Mesendoderm (in vitro differentiated cells): ENCODE measurements at places on chromosomes 7 and 10.

GRCh38 chr7:51077987-51078370 is 238.6 kb downstream of the COBL start:
- no peak for DNase-seq

DNA sequence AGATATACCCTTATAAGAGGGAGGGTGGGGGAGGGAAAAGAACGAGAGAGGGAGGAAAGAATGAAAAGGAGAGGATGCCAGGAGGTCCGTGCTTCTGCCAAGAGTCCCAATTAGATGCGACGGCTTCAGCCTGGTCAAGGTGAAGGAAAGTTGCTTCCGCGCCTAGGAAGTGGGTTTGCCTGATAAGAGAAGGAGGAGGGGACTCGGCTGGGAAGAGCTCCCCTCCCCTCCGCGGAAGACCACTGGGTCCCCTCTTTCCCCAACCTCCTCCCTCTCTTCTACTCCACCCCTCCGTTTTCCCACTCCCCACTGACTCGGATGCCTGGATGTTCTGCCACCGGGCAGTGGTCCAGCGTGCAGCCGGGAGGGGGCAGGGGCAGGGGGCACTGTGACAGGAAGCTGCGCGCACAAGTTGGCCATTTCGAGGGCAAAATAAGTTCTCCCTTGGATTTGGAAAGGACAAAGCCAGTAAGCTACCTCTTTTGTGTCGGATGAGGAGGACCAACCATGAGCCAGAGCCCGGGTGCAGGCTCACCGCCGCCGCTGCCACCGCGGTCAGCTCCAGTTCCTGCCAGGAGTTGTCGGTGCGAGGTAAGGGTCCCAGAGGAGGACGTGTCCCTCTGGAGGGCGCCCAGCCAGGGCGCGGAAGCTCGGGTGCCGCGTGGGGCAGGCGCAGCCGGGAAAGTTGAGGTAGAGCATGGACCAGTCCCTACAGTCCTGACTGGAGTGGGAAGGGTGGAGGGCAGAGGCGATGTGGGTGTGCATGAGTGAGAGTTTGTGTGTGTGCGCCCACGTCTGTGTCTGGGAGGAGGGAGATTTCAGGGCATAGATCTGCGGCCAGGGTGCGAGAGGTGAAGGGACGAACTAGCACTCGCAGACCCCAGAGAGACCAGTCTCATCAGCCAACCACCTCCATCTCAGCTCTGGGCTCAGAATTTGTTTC is 844 bp downstream of the GRM3 start:
- peak; percentile 52 for DNase-seq

DNA sequence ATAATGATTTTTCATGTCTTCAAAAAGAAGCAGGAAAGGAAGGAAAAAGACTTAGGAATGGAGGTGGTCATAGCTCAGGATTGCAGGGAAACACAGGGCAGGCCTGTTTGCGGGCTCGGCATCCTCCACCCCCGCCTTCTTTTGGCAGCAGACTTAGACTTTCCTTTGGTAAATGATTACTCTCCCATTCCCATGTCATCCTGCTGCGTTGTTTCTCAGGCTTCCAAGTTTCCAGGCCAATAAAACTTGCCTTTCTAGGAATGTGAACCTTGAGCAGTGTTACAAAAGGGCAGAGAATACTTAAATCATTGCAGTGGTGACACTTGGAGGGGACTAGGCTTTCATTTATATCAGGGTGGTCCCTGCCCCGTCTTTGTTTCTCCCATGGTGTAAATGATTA is 34.0 kb upstream of the DGKB start:
- DNase-seq: peak; percentile 44

DNA sequence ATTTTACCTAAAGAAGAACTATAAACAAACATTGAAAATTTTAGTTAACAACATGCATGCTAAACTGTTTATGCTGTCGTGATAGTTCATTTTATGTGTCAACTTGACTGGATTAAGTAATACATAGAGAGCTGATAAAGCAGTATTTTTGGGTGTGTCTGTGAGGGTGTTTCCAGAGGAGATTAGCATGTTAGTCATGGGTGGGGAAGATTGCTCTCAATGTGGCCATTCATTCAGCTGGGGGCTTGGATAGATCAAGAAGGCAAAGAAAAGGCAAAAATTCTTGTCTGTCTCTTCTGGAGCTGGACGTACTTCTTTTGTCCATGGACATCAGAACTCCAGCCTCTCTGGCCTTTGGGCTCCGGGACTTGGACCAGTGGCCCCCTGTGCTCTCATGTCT is 172.9 kb upstream of the SEMA3E start:
- no peak for DNase-seq

DNA sequence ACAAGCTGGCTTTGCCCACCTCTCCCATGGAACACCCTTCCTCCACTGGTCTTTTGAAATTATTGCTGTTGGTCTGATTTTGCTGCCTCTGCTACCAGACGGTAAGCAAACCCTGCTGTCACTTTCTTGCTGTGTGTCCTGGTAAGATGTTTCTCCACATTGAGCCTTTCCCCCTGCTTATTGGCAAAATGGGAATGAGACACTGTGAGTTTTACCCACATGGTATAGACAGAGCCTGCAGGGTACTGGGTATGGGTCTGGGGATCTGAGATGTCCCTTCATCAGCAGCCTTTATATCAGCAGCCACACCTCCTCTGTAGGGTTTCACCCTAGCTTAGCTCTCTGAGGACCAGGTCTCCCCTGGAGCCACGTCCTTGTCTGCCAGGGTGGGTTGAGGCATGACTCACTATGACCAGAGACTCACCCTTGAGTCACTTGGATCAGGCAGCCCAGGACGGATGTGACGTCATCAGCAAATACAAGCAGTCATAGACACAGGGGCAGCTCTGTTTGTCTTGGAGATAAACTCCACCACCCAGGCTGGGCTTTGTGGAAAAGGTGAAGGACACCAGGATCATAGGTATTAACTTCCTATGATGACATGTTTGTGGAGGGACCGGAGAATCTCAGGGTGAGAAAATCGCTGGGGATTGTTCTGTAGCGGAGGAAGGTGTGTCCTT is 17.9 kb upstream of the BAIAP2L1 start:
- peak; percentile 59 for DNase-seq

- DNase-seq: no peak
Measured at GRCh38 chr7:139131-139530, 53.2 kb upstream of the FAM20C start.

DNA sequence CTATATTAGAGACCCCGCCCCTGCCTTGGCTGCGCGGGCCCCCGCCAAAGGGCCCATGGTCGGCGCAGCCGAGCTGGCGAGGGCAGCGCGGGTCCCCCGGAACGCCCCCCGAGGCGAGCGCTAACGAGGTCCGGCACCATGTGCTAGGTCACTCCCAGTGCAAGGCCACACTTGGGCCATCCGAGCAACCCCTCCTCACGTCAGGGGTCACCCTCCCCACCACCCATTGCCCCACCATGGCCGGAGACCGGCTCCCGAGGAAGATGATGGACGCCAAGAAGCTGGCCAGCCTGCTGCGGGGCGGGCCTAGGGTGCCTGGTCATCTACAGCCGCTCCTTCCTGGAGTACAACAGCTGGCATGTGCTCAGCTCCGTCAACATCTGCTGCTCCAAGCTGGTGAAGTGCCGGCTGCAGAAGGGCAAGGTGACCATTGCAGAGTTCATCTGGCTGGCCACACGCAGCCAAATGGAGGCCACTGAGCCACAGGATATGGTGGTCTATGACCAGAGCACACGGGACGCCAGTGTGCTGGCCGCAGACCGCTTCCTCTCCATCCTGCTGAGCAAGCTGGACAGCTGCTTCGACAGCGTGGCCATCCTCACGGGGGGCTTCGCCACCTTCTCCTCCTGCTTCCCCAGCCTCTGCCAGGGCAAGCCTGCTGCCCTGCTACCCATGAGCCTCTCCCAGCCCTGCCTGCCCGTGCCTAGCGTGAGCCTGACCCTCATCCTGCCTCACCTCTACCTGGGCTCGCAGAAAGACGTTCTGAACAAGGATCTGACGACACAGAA is 12.4 kb upstream of the SEC24C start:
- DNase-seq: no peak

DNA sequence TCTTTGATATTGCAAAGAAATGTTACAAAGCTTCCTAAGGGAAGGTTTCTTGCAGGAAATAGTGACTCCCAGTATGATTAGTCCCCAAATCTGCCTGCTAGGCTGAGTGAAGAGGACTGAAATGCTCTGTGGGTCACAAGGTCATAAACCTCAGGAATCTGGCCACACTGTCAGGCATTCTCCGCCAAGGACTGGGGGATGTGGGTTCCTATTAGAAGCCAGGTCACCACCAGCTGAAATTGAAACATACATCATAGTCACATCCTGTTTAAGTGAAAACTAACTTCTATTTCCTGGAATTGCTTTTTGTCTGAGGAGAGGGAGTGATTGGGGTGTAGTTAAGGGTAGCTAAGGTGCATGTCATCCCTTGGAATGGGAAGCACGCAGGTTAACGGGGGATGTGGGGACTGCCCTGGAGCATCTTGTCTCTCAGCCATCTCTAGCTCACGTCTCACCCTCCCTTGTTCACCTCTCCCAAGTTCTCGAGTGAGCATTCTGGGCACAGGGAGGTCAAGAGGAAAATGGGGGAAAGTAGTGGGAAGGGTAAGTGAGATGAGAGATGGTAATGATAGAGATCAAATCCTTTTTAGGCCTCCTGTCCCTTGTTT is 12.0 kb upstream of the GSAP start:
- peak; percentile 64 for DNase-seq

DNA sequence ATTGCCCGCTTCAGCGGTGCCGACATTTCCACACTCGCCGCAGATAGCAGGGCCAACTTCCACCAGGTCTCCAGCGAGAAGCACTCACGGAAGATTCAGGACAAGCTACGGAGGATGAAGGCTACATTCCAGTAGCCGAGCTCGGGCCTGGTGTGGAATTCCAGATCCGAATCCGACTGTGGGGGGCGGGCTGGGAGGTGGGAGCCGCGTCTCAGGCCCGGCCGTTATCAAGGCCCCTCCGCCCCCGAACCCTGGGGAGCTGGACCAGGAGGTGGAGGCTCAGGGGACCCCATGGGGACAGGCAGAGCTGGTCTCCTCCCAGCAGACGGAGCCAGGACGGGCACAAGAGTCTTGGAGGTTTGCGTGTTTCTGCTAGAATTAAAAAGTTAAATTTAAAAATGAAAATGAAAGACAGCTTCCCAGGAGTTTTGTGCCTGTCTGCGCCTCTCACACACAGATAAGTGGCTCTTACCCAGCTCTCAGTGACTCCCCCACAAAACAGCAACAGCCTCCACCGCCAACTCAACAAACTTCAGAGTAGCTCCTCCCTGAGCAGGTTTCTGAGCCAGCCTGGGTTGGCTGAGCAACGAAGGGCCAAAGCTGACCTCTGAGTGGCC is 5.2 kb upstream of the UTF1 start:
- no peak for DNase-seq

GRCh38 chr7:106139265-106140251 is 27.4 kb upstream of the SYPL1 start:
- no peak for DNase-seq

DNA sequence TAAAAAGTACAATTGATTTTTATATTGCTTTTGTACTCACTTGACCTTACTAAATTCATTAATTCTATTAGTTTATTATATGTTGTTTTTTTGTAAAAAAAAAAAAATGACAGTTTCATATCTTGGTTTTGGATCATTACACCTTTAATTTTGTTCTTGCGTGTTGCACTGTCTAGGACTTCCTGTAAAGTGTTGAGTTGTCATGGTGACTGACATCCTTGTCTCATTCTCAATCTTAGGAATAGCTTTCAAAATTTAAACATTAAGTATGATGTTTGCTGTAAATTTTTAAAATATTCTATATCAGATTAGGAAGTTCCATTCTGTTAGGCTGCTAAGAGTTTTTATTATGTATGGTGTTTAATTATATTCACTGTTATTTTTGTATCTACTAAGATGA is 139.1 kb downstream of the ARHGAP12 start:
- DNase-seq: no peak

- DNase-seq: no peak
Measured at GRCh38 chr10:119020627-119020946, 8.9 kb upstream of the NANOS1 start.

DNA sequence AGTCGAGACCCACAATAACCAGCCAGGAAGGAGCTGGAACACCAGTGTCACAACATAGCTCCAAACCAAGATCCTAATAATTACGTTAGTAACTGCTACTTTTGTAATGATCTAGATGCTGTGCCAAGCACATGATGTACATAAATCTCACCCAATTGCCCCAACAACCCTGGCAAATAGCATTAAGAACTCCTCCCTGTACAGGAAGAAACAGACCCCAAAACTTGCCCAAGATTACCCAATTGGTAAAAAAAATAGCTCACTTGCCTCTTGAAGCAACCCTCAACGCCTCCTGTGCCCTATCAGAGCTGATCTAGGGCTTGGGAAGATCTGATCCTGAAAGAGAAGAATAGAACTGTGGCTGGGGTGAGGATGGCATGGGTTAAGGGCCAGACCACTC is 628.7 kb upstream of the AUTS2 start:
- DNase-seq: no peak

DNA sequence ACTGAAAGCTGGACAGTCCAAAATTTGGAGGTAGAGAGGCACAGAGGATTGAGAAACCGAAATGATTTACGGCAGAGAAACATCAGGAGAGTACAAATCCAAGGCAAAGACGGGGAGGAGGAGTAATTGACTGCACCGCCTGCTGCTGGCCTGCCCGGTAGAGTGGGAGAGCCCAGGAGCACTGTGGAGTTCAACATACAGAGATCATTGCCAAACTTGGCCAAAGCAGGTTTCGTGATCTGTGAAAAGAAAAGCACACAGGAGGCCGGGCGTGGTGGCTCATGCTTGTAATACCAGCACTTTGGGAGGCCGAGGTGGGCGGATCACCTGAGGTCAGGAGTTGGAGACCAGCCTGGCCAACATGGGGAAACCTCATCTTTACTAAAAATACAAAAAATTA is 306.0 kb upstream of the PFKP start:
- DNase-seq: no peak

DNA sequence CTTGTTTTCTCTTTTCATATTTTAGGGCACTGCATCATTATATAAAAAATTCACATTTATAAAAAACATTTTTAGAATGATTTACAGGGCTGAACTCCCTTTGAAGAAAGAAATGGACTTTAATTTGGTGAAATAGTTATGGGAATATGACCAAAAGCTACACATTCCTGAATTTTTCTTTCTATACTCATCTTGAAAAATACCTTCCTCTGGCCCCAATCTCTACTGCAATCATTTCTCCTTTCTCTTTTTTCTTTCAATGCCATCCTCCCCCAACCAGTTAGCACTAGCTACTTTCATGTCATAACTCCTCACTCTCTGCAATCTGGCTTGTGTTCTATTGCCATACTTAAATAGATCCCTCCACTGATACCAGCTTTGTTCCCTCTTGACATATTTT is 6.2 kb downstream of the WNT8B start:
- no peak for DNase-seq

GRCh38 chr10:5385224-5385623 is 19.4 kb downstream of the TUBAL3 start:
- DNase-seq: no peak

DNA sequence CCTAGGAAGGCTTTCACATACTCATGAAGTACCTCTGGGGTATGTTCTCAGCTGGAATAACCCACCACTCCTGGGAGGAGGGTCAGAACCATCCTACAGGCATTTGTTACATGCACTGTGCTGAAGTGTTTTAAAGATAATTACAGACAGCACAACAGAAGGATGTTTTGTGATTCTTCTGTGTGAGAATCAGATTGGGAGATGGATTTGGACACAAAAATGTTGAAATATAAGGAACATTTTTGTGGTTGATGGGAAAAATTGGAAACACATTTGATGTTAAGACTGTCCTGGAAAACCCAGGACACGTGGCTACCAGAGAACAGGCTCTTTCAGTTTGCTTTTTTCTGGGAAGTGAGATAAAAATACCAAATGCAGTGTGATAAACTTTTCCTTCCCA is 61.4 kb downstream of the BICC1 start:
- no peak for DNase-seq

GRCh38 chr7:11638011-11638774 is 193.8 kb downstream of the THSD7A start:
- no peak for DNase-seq

GRCh38 chr7:50142425-50143017 is 49.5 kb upstream of the ZPBP start:
- peak; percentile 18 for DNase-seq
